IMR-90 (cell line): ENCODE measurements at places on chromosomes 11 and 22. TPM values are rescaled to one million over a fixed set of nuclear protein-coding genes. Genes with fewer than 3 reads are reported as not detected.

DNA sequence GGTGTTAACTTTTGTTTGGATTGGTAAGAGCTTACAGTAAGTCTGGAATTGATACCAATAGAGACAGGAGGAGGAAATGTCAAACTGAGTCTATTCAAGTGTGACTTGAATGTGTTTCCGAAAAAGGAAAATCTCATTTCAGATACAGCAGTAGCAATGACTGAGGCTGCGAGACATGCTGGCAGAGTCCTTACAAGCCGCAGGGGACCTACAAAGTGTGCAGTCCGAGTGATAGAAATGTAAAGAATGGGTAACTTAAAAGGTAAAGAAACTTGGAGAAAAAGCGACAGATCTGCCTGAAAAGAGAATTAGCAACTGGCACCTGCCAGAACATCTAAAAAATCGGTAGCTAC lies 444 bp downstream of the CWF19L2 start:
- H3K4me3 ChIP-seq, result peak overlapping the region; percentile 76
- peaks cover 13% of the 10 kb centered on the region for H3K36me3 ChIP-seq
- H3K27ac ChIP-seq, result no peak overlapping the region; the same call in 1 of the 2 replicates
- peak; percentile 1 for DNase-seq

Gene ZDHHC24
- total RNA-seq, result 3.2 and 3.6 TPM in 2 replicates

- DNase-seq, result no peak
- peaks cover 6% of the 10 kb centered on the region for H3K4me1 ChIP-seq
- no peak overlapping the region for H3K27ac ChIP-seq
- no peak overlapping the region for H3K4me3 ChIP-seq
- no peaks in the 10 kb centered on the region for H3K36me3 ChIP-seq
- H3K27me3 ChIP-seq, result no peaks in the 10 kb centered on the region
Measured at GRCh38 chr11:88360141-88360540, 22.6 kb upstream of the CTSC start.

GRCh38 chr11:76638270-76639197 lies 32.0 kb downstream of the LRRC32 start:
- peaks cover 3% of the 10 kb centered on the region; the same call in 1 of the 2 replicates for H3K4me1 ChIP-seq
- no peak overlapping the region for H3K27ac ChIP-seq
- peaks cover 15% of the 10 kb centered on the region; the same call in 1 of the 2 replicates for H3K27me3 ChIP-seq
- no peak overlapping the region for H3K4me3 ChIP-seq
- no peak for DNase-seq
- no peaks in the 10 kb centered on the region for H3K36me3 ChIP-seq

Gene SOX10
- total RNA-seq, result not detected in 2 replicates
